Panc1 (cell line): ENCODE measurements at places on chromosomes 3 and 15. TPM values are rescaled to one million over a fixed set of nuclear protein-coding genes. Genes with fewer than 3 reads are reported as not detected.

Gene ZNF654
- total RNA-seq: 10.0 TPM

Gene REC114
- not detected for total RNA-seq

DNA sequence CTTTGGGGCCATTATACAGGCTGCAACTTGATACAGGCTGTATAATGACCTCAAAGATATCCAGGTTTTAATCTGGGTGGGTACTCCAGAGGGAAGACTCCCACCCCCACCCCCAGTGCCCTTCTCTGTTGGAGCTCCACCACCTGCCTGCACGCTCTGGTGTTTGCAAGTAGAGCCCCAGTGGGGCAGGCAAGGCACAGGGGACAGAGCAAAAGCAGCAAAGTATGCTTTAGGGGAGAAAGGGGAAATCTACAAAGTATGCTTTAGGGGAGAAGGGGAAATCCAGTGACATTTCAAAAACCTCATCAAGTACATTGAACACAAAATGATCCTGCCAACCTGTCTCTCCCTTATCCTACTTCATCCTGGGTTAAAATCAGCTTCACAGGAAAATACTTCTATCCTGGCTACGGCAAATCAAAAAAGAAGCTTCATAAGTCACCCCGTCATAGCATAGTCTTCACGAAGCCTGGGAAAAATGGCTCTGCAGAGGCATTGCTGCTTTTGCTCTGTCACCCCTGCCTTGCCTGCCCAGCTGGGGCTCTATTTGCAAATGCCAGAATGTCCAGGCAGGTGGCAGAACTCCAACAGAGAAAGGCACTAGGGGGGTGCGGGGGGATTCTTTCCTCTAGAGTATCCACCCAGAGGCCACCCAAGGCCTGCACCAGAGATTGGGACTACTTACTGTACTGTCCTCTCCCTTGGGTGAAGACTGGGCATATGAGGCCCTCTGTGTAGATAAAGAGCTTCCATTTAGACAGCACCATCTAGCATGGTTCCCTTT is 60.9 kb upstream of the ATP11B start:
- no peak for DNase-seq

- no peak for DNase-seq
Measured at GRCh38 chr3:168117059-168117458, 21.3 kb upstream of the GOLIM4 start.

Gene ABCF3
- total RNA-seq: 101 TPM

Gene BSN
- 0.87 TPM for total RNA-seq

Gene ALPK3
- 1.0 TPM for total RNA-seq

- no peak for DNase-seq
Measured at GRCh38 chr3:144200466-144200865, 228.8 kb downstream of the DIPK2A start.

DNA sequence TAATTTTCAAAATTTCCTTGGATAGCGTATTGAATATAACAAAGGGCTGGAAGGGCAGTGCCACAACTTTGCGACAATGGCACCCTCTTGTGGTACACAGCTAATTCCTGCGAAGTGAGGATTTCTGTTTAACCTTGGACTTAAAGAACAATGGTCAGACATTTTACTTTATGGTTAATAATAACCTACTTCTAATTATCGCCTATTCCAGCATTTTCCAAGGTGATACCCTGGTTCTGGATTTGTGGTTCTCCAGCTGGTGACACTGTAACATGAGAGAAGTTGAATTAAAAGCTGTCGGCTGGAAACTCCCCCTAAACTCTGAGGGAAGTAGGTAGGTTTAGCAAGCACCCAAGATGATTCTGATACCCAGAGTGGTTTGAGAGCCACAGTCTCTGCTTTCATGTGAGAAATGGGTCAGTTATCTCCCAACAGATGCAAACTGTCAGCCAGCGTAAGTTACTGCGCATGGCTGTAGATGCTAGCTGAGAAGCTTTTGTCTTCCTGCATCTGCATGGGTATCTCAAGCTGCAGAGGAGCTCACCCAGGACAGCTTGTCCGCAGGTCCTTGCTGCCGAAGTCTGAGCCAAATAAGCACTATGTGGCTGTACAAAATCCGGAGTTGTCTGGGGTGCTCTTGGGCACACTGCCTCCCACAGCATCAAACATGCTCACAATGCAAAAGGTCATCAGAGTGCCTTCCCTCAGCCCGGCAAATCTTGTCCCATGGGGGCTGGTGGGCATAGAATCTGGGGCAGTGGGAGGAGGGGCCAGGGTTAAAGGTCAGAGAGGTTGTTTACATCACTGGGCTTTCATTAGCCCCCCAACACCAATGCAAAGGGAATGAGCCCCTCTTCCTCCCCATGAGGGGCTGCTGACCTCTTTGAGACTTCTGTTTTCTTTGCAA is 6.6 kb upstream of the CHSY1 start:
- peak; percentile 38 for DNase-seq

Gene C3orf70
- total RNA-seq: 0.10 TPM

DNA sequence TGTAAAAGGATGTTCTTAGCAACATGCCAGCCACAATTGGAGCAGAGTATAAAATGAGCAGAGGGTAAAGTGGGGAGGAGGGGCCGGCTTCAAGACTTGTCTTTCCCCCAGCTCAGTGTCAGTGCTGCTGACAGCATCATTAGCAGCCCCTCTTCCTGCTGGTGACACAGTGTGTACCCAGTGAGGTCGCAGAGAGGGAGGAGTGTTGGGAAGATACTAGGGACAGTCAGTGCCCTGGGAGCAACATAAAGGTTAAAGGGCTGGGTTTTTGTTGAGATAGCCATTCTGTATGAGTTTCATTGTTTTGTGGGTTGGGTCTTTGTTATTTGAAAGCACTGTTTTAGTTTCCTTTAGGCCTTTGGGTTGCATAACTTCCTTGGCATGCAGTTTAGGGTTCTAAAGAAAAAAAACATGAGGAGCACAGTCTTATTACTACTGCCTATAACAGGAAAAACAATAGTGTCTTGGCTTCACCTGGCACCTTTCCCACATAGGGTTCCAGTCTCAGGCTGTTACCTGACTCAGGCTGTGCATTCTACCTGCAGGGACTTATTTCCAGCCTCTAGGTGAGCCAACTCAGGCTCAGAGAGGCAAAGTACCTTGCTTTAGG is 94.1 kb upstream of the SKOR1 start:
- DNase-seq: no peak

DNA sequence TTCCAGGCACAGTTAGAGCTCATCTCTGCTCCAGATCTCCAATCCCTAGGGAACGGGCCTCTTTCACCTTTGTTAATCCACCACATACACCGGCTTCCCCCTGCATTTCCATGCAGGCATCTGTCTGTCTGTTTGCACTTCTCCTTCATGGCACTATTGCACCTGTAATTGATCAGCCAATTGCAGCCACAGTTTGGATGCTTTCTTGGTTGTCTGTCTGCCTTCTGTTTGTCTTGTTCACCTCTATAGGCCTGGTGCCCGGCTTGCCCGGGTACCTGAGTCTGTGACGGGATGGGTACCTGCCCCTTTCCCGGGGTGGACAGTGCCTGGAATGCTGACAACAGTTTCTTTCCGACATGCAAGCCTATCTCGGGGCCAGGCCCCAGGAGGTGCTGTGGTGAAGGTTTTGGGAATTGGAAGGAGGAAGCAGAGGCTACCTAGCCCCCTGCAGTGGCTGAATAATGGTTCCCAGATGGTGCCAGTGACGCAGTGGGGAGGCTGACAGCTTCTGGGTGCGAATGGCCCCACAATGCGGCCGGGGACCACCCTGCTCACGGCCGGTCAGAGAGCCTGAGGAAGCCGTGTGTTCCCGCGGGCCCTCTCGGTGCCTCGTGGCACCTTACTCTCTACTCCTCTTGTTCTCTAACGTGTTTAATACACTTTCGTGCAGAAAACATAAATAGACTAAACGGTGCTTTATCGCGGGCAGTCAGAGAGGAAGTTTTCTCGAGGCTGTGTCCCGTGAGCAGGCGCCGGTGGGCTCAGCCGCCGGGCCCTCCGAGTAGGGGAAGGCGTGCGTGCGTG is 31.3 kb upstream of the RAB6B start:
- no peak for DNase-seq

Gene LSM3
- total RNA-seq: 11.9 TPM

Gene PDIA5
- total RNA-seq: 53.6 TPM

Gene CCR8
- not detected for total RNA-seq

Gene DNAJB11
- total RNA-seq: 87.9 TPM

Gene PIERCE2
- total RNA-seq: 2.8 TPM

- no peak for DNase-seq
Measured at GRCh38 chr15:35548435-35548834, 2.5 kb upstream of the DPH6 start.

Gene CCDC54
- total RNA-seq: not detected

- DNase-seq: no peak
Measured at GRCh38 chr3:64319391-64319790, 94.1 kb upstream of the PRICKLE2 start.

DNA sequence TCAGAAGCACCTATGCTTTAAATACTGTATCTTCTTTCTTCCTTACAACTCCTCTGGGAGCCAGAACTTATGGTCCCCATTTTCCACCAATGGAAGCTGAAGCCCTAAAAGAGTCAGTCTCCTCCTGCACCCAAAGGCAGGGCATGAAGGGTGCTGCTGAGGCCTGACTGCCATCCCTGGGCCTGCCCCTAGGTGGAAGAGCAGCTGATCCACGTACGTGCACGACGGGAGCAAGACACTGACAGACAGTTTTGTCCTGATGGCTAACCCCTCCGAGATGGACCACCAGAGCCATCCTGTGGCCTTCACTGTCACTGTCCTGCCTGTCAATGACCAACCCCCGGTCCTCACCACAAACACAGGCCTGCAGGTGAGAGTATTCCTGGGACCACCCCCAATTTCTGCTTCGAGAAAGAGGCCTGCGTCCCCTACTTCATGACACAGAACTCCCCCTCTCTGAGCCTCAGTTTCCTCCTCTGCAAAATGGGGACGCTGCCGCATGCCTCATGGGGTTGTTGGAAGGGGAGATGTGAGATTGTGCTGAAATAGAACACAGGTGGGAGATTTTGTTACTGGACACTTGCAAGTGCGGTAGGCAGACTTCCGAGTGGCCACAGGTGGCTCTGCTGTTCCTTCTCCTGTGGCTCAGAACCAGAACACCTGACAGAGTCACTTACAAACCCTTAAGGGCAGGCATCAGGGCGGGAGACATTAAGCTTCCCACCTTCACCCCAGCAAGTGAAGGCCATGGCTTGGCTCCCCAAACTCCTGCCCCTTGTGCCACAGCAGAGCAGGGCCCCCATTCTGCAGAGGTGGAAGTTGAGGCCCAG is 175.4 kb downstream of the TBC1D2B start:
- DNase-seq: no peak

GRCh38 chr15:27167738-27168137 is 196.8 kb downstream of the GABRG3 start:
- no peak for DNase-seq

DNA sequence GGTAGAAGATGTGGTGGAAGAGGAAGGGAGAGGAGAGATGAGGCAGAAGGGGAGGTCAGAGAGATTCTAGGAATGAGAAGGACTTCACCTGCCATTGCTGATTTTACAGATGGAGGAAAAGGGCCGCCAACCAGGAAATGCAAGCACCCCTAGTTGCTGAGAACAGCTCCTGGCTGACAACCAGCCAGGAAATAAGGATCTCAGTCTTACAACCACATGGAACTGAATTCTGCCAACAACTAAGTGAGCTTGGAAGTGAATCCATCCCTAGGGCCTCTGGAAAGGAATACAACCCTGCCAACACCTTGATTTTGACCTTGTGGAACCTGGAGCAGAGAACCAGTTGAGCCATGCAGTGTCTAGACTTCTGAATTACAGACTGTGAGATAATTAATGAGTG is 86.6 kb downstream of the EDEM1 start:
- DNase-seq: no peak

- no peak for DNase-seq
Measured at GRCh38 chr3:28853830-28854229, 427.0 kb upstream of the RBMS3 start.

GRCh38 chr3:32384938-32385337 is 6.7 kb upstream of the CMTM7 start:
- DNase-seq: no peak

Gene HHATL
- total RNA-seq: not detected

GRCh38 chr3:196941729-196942225 is 551 bp downstream of the NCBP2 start:
- no peak for DNase-seq

- DNase-seq: no peak
Measured at GRCh38 chr3:170563712-170564423, 22.0 kb downstream of the SLC7A14 start.

GRCh38 chr15:86089422-86089821 is 9.8 kb downstream of the AGBL1 start:
- DNase-seq: no peak

- no peak for DNase-seq
Measured at GRCh38 chr3:54514416-54514815, 392.1 kb downstream of the CACNA2D3 start.

Gene RAD51
- 30.3 TPM for total RNA-seq

Gene CPA3
- total RNA-seq: not detected

- DNase-seq: no peak
Measured at GRCh38 chr3:71360180-71360579, 223.3 kb downstream of the FOXP1 start.

Gene SAMMSON
- total RNA-seq: not detected

Gene MUC13
- total RNA-seq: 0.13 TPM
